ENCODE measurements at places on chromosomes 3 and 15. TPM values are rescaled to one million over a fixed set of nuclear protein-coding genes. Genes with fewer than 3 reads are reported as not detected.

DNA sequence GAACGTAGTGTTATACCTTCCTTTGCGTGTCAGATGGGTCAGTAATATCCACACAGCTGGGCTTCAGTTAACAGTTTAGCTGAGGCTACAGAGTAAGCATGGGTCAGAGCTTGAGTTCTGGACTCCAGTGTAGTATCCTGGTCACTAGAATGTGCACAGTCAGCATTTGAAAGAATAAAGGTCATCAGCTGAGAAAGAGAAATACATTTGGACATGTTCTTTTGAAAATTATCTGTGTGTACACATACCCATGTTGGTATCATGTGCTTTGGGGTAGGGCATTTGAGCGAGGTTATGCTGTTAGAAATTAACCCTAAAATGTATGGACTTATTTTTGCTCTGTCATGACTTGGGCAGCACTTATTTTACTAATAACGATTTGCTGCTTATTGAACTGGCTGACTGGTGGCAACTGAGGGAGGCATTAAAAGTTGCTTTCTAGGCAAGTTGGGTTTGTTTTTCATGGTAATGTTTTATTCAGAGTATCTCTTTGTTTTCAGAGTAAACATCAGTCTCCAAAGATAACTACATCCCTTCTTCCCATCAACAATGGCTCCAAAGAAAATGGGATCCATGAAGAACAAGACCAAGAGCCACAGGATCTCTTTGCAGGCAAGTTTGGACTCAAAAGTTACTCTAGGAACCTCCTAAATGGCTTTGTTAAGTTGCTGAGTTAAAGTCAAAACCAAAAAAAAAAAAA lies 16.4 kb downstream of the SNX1 start:
- H3K36me3 ChIP-seq = peaks cover 12% of the 10 kb centered on the region
- no peak for DNase-seq
- no peaks in the 10 kb centered on the region for H3K27me3 ChIP-seq

GRCh38 chr3:76509179-76509830 lies 530.6 kb upstream of the ROBO2 start:
- H3K36me3 ChIP-seq = peaks cover 3% of the 10 kb centered on the region
- no peak overlapping the region for H3K4me3 ChIP-seq
- no peaks in the 10 kb centered on the region for H3K4me1 ChIP-seq
- DNase-seq = no peak
- H3K27me3 ChIP-seq = no peaks in the 10 kb centered on the region
- no peak overlapping the region for H3K27ac ChIP-seq

DNA sequence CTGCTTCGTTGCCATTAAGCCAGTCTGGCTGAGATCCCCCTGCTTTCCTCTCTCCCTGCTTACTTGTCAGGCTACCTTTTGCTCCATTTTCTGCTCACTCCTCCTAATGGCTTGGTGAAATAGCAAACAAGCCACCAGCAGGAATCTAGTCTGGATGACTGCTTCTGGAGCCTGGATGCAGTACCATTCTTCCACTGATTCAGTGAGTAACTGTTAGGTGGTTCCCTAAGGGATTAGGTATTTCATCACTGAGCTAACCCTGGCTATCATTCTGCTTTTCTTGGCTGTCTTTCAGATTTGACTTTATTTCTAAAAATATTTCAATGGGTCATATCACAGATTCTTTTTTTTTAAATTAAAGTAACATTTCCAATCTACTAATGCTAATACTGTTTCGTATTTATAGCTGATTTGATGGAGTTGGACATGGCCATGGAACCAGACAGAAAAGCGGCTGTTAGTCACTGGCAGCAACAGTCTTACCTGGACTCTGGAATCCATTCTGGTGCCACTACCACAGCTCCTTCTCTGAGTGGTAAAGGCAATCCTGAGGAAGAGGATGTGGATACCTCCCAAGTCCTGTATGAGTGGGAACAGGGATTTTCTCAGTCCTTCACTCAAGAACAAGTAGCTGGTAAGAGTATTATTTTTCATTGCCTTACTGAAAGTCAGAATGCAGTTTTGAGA lies 25.0 kb downstream of the CTNNB1 start:
- no peak for DNase-seq
- H3K27ac ChIP-seq = peak overlapping the region; percentile 75
- no peaks in the 10 kb centered on the region for H3K27me3 ChIP-seq
- peaks cover 37% of the 10 kb centered on the region for H3K36me3 ChIP-seq
- peaks cover 27% of the 10 kb centered on the region for H3K4me1 ChIP-seq

DNA sequence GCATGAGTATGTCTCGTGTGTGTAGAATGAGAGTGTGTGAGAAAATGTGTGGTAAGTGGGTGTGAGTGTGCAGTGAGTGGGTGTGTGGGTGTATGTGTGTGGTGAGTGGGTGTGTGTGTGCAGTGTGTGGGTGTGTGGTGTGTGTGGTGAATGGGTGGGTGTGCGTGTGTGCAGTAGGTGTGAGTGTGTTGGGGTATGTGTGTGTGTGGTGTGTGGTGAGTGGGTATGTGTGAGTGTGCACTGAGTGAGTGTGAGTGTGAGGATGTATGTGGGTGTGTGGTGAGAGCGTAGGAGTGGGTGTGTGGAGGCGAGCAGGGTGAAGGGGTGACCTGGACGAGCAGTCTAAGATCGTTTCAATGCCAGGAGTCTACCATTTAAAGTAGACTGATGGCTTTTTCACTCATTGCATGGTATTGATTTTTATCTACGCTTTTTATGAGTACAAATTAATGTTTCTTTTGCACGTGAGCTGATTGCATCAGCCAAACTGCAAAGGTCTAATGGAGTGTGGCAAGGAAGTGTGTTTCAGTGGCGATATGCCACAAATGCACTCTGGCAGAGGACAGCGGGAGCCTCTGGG lies 1.6 kb upstream of the CPN2 start:
- H3K27me3 ChIP-seq = peaks cover 18% of the 10 kb centered on the region
- no peak for DNase-seq

DNA sequence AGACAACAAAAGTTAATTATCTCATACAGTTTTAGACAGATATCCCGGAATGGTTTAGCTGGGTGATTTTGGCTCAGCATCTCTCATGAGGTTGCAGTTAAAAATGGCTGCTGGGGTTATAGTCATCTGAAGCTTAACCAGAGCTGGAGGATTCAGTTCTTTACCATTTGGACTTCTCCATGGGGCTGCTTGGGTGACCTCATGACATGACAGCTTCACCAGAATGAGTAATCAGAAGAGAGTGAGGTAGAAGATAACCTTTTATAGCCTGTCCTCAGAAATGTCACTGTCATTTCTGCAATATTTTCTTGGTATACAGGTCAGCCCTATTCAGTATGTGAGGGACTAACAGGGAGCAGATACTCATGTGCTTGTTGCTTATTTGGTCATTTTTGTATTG lies 30.9 kb downstream of the TFG start:
- H3K4me3 ChIP-seq = no peak overlapping the region
- no peak for DNase-seq
- H3K36me3 ChIP-seq = peaks cover 37% of the 10 kb centered on the region
- H3K4me1 ChIP-seq = no peaks in the 10 kb centered on the region
- H3K27ac ChIP-seq = no peak overlapping the region

DNA sequence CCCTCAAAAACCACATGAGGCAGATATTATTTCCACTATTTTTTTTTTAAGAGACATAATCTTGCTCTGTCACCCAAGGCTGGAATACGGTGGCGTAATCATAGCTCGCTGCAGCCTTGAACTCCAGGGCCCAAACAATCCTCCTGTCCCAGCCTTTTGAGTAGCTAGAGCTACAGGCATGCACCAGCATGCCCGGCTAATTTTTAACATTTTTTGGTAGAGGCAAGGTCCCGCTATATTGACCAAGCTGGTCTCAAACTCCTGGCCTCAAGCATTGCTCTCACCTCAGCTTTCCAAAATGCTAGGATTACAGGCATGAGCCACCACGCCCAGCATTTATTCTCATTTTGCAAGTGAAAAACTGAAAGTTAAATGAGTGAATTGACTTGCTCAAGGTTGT lies 50.8 kb upstream of the PIAS1 start:
- no peak overlapping the region for H3K27ac ChIP-seq
- peaks cover 8% of the 10 kb centered on the region for H3K36me3 ChIP-seq
- H3K4me1 ChIP-seq = peaks cover 12% of the 10 kb centered on the region
- H3K4me3 ChIP-seq = no peak overlapping the region
- no peaks in the 10 kb centered on the region for H3K27me3 ChIP-seq

GRCh38 chr3:153615863-153616262 lies 453.8 kb downstream of the RAP2B start:
- H3K27me3 ChIP-seq = no peaks in the 10 kb centered on the region
- no peak for DNase-seq
- no peak overlapping the region for H3K4me3 ChIP-seq
- no peak overlapping the region for H3K27ac ChIP-seq

GRCh38 chr3:101643861-101644613 lies 32.9 kb downstream of the ZBTB11 start:
- H3K27ac ChIP-seq = no peak overlapping the region
- no peak for DNase-seq
- H3K4me3 ChIP-seq = no peak overlapping the region
- H3K27me3 ChIP-seq = no peaks in the 10 kb centered on the region
- peaks cover 8% of the 10 kb centered on the region for H3K4me1 ChIP-seq

- H3K4me3 ChIP-seq = no peak overlapping the region
- DNase-seq = no peak
- no peaks in the 10 kb centered on the region for H3K27me3 ChIP-seq
- no peak overlapping the region for H3K27ac ChIP-seq
Measured at GRCh38 chr3:179771797-179772196, 119.0 kb downstream of the USP13 start.

DNA sequence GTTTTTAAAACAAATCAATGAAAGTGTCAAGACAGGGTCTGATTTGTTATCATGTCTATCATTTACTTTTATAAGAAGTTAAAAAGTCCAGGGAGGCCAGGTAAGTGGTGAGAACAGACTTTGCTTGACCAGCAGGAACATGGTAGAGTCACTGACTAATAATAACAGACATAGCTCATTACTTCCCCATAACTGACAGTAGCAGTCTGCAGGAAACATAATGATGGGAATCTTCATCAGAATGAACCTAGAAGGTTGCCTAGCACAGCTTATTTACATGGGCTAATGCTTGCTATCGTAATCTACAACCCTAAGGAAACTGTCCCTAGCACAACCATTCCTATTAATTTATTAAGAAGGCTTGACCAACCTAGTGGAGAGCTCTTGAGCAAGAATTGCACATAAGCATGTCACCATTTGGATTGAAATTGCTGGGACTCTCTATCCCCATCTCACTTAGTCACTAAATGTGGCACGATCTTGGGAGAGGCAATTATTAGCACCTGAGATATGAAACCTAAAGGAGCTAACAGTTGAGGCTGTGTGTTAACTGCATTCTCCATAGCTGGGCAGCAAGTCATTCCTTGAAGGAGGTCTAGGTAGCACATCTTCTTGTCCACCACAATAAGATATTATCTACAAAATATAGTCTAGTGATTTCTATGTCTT lies 139.6 kb upstream of the ZBTB20 start:
- H3K4me3 ChIP-seq = no peak overlapping the region
- no peak for DNase-seq
- H3K27ac ChIP-seq = no peak overlapping the region
- H3K36me3 ChIP-seq = no peaks in the 10 kb centered on the region

DNA sequence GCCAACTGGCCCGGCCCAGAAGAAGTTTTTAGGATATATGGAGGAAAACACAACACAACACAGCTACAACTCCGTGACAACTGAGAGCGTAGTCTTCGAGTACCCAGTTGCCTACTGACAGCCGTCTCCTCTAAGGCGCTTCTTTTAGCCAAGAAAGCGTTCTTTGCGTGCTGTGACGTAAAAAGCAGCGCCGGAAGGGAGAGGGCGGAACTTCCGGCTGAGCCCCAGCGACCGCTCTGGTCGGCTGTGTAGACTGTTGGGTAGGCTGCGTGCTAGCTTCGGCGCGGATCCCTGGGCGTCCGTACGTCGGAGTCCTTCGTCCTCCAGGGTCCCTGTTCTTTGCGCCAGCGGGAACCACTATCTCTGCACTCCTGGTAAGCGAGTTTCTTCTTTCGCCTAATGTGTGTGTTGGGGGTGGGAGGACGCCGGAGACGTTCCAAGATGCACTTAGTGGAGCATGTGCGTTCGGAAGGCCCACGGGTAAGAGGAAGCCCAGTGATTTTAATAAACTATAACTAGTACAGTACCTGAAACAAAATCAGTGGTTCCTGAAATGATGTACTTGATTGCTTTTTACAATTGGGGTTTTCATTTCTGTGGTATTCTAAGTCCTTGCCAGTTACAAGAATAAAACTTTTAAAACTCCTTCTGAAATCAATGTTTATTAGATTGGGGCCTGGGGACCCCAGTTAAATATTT lies at the start of gene TRMT10C:
Gene TRMT10C (plus strand): TSS at position 239 of the 699 bp plus-strand sequence. CDS start 2,914 bp downstream, outside the sequence.
- peak within 1 kb of the TSS; percentile 95 for H3K4me3 ChIP-seq
- H3K4me1 ChIP-seq = peaks cover 16% of the 10 kb centered on the region
- peak; percentile 86 for DNase-seq
- peaks cover 20% of the 10 kb centered on the region for H3K36me3 ChIP-seq
- peaks cover 6% of the 10 kb centered on the region for H3K27me3 ChIP-seq

- no peak for DNase-seq
- H3K36me3 ChIP-seq = no peaks in the 10 kb centered on the region
- H3K27me3 ChIP-seq = no peaks in the 10 kb centered on the region
- H3K27ac ChIP-seq = no peak overlapping the region
- H3K4me3 ChIP-seq = no peak overlapping the region
Measured at GRCh38 chr3:106635271-106635670, 742.0 kb upstream of the CCDC54 start.

- peaks cover 3% of the 10 kb centered on the region for H3K36me3 ChIP-seq
- H3K4me1 ChIP-seq = peaks cover 10% of the 10 kb centered on the region
- DNase-seq = no peak
- peaks cover under 1% of the 10 kb centered on the region for H3K27me3 ChIP-seq
Measured at GRCh38 chr15:74182131-74182530, 8.6 kb downstream of the ISLR start.

DNA sequence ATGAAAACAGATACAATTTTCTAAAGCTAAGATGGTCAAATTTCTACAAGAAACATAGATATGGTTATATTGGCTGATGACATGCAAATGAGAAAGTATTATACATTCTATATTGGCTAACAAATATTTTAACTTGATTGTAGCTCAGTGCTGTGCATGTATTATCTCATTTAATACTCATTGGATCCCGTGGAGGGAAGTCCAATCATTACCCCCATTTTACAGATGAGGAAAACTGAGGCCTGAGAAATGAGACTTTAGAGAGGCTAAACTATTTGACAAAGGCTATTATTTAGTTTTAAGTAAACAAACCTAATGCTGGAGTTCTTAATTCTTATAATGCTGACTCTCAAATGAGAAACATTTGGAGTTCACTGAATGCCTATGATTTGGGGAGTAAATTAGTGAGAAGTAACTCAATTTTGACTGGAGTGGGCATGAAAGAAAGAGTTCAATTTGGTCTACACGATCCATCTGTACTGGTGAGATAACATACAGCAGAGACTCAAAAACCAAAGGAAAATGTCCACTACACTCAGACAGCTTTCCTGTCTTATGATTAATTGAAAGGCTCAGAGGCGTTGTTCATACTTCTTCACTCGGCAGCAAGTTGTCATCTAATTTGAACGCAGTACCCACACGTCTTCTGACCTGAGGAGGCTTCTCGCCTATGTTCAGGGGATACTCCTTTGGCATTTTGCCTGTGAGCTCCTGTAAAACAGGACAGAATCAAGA lies 72.2 kb upstream of the LMOD3 start:
- H3K27me3 ChIP-seq = no peaks in the 10 kb centered on the region
- no peak overlapping the region for H3K27ac ChIP-seq
- DNase-seq = no peak

The SCN11A gene
- total RNA-seq = 1.6 TPM

The TMPRSS7 gene
- not detected for total RNA-seq

The CLCN2 gene
- 17.0 TPM for total RNA-seq

The LTF gene
- total RNA-seq = not detected

Data from mesothelial cell of epicardium (in vitro differentiated cells).